ENCODE measurements at places on chromosomes 2 and 18.

DNA sequence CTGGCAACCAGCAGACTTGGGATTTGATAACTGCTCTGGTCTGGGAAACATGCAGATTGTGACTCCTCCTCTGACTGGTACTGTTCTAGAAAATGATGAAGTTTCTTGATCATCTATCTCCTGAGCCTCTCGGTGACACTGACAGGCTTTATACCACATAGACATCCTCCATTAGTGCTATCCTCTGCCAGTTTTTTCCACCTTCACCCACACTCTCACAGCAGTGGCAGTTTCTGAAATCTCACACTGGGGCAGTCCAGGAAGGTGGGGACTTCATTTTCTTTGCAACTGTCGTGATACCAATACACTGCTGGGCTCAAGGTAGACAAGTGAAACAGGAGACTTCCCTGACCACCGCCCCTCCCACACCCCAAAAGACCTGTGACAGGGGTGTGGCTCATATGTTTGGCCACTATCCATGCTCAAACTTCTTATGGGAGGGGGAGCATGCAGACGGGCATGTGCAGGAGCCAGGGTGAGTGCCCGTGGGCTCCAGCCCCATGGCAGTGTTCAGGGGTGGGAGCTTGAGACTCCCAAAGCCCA, 66.3 kb upstream of the RMDN2 start:
- no peak for DNase-seq

DNA sequence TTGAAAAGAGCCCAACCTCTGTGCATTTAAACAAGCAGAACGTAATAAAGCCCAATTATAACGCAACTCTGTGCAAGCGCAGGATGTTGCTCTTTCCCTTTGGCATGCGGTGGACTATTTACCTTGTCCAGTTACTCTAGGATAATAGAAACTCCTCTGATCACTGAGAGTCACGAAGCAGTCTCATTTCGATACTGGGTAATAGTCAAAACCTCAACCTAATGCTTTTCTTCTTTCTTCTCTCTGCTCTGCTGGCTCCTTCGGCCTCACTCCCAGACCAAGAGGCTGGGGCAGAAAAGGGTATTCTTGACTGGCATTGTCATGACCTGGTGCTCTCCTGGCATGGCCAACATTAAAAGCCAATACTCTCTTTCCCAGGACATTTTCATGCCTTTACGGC, 89.7 kb upstream of the GCFC2 start:
- DNase-seq = no peak

DNA sequence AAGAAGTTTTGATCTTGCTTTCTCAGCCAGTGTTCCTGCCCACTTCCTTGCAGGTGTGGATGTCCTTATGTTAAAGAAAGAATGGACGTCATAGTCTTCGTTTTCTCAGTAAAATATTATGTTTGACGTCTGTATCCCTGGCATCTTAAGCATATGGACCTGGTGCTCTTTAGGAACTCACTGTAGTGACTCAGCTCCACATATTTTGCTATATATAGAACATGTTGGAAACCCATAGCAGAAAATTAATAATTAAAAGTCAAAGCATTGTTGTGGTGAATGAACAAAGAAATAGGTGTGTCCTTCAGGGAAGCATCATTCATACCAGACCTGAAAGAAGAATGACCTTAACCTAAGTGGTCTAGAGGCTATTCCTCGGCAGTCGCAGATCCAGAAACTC, 196.1 kb downstream of the MCFD2 start:
- DNase-seq = no peak

- peak; percentile 65 for DNase-seq
Observed at GRCh38 chr2:106537791-106538191, 50.6 kb downstream of the CD8B2 start.

GRCh38 chr18:77455004-77455403, 205.4 kb downstream of the GALR1 start:
- DNase-seq = no peak

GRCh38 chr18:37985126-37985525, 419.5 kb upstream of the CELF4 start:
- no peak for DNase-seq

GRCh38 chr2:74828543-74828942, 5.4 kb upstream of the HK2 start:
- DNase-seq = peak; percentile 51

GRCh38 chr2:83923531-83923930, 535.5 kb downstream of the SUCLG1 start:
- no peak for DNase-seq

GRCh38 chr2:44186810-44187209, 18.1 kb downstream of the PPM1B start:
- DNase-seq = peak; percentile 39

- DNase-seq = peak; percentile 85
Observed at GRCh38 chr18:74234326-74235171, 57.2 kb downstream of the CYB5A start.

GRCh38 chr18:9787036-9787435, 78.9 kb downstream of the RAB31 start:
- DNase-seq = no peak

DNA sequence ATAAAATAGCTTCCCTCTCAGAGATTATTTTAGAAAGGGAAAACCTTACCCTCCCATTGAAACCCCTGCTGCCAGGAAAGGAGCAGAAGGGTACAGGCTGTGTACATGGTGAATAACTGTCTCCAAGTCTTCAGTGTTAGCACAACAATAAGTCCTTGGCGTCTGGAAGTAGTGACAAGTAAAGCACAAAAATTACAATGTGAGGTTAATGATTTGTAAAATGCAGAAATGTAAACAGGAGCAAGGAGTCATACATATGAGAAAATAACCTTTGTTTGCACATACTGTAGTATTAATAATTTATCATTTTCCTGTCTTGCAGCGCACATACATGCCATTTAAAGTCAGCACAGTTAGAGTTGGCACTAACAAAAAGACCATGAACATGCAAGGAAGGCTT, 40.5 kb downstream of the ABHD3 start:
- no peak for DNase-seq

DNA sequence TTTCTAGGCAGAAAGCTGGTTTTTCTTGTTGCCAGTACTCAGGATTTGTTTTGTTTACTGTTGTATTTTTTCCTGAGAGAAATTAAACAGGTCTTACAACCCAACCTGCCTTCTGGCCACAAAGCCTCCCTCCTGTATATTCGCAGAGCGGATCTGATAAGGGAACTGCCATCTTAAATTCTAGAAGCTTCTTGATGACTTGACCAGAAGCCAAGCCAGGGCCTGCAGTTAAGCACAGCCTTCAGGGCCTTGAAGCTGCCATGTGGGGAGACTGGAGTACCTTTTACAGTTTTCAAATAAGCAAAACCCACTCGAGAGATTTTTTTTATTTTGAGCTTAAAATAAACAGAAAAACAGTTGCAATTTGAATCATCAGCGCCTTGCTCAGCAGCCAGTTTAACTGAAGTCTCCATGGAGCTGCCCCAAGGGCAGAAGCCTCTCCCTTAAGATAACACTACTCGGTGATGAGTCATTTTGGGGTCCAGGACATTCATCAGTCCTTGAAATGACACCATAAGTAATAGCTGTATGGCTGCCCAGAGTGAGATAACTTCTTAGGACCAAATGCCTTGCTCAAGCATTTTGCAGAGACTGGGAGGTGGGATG, 51.5 kb upstream of the PHLPP1 start:
- DNase-seq = no peak

GRCh38 chr2:196804381-196804780, 4.8 kb downstream of the C2orf66 start:
- no peak for DNase-seq

GRCh38 chr2:6370753-6371551, 494.8 kb downstream of the CMPK2 start:
- DNase-seq = no peak

GRCh38 chr2:120503793-120504571, 158.0 kb downstream of the INHBB start:
- DNase-seq = peak; percentile 7

DNA sequence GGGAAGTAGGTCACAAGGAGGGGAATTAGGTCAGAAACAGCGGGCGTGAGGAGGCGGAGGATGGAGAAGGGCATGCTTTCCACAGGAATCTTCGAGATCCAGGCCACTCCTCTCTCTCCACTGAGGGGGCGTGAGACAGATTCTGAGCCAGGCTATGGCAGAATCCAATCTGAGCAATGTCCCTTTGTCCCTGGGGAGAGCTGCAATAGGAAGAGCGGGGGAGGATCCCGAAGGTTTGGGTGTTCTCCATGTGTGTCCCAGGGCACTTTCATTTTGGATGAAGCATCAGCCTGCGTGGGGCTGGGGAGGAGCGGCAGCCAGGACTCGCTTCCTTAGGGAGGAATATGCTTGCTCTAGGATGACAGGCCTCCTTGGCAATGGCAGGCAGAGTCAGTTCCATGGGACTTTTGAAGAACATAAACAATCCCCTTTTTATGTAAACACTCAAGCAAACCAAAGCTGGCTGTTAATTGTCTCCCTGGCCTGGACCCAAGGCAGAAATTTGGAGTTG, 84.0 kb downstream of the LIPG start:
- no peak for DNase-seq

- no peak for DNase-seq
Observed at GRCh38 chr2:15732341-15733077, 140.8 kb downstream of the DDX1 start.

DNA sequence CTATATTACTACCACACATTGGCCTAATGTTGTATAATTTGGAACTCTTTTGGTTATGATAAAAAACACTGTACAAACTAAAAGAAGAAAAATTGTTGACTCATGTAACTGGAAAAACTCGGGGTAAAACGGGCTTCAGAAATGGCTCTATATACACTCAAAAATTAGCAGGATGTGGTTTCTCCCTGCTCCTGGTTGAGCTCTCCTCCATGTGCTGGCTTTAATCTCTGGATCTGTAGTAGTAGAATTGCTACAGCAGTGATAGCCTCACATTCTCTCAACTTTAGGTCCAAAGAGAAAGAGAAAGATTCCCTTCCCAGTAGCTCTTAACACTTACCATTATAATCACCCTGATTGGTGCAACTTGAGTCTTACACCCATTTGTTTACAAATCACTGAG, 274.9 kb upstream of the GALNT5 start:
- DNase-seq = no peak

DNA sequence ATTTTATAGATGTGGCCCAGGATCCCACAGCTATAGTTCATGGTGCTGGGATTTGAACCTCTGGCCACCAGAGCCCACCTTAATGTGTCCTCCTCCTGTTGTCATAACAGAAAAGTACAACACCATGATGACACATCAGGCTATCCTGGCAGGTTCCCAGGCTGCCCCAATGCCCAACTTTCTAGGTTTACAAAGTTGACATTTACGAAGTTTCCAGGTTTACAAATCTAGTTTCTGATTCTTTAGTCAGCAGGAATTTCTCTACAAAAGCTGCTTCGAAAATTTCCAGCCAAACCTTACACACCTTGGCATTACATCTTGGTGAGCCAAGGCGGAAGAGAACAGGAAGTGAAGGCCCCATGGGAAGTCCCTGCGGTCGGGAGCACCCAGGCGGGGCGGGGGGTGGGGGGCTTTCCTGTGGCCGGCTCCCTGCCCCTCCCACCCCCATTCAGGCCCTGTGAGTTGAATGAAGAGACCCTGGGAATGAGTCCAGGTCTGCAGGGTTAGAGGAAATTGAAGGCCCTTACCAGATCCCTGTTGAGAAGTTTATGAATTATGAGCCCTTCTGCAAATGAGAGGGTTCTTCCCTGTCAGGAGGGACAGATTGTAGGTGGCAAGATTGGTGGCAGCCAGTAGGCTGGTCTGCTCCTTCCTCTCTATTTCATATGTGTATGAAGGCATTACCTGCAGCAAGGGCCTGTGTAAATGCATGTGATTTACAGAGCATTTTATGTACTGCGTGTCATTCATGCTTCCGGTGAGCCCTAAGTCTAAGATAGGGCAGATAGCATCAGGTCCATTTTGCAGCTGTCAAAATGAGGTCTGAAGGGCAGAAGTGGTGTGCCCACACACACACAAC, 11.1 kb upstream of the IL1RN start:
- DNase-seq = no peak

DNA sequence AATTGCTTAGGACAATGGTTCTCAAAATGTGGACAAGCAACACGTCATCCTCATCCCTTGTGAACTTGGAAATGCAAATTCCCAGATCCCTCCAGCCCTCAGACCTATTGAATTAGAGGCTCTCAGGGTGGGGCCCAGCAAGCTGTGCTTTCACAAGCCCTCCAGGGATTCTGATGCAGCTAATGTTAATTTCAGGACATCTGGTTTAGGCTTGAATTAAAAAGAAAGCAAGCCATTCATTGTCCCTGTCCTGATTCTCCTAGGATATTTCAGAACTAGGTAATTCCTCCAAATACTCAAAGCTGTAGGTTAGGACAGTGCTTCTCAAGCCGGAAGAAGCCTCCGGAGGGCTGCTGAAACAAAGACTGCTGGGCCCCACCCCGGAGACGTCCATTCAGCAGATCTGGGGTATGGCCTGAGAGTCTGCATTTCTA, 26.0 kb upstream of the GLI2 start:
- DNase-seq = no peak

DNA sequence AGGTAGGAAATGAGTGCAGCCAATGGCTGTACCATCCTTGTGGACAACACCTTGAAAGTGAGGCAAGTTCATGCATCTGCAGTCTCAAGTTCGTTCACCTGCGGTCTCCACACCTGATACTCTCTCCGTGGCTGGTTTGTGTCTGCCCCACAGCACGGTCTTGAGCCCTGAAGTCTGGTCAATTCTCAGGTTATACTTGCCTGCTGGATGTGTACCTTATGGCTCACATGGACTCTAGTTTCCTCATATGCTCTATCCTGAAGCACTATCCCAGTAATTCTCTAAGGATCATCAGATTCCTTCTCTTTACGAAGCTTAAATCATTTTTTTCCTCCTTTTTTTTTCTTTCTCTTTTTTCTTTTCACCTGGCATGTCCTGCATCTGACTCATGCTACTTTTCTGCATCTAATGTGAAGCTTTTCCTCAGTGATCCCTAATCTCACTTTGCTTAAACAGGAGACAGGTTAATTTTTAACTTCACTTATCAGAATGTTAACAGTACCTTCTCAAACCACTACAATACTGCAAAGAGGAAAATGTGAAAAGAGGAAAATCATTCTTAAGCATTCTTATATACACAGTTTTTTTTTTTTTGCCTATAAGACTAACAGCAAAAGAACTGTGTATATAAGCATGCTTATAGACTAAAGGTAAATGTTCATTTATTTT, 511.2 kb downstream of the SOX11 start:
- no peak for DNase-seq

- DNase-seq = no peak
Observed at GRCh38 chr2:113156278-113157117, 17.3 kb upstream of the PSD4 start.

DNA sequence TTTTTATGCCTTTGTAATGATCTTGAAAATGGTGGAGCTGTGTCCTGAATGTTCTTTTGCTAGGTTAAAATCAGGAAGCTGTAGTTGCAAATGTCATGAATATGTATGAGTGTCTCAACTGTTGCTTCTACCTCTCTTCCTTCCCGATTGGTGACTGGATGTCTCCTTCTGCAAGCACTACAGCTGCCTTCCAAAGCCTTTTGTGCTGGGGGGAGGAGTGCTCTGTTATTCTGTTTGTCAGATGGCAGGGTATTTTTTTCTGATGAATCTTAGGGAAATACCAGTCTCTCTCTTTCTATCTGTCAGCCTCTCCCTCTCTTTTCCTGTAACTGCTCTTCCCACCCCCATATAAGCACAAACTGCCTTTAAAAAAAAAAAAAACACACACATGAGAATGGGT, 1396.3 kb upstream of the CELF4 start:
- DNase-seq = no peak

GRCh38 chr2:197446844-197447243, 6.5 kb upstream of the COQ10B start:
- DNase-seq = no peak

- no peak for DNase-seq
Observed at GRCh38 chr18:58400331-58400870, 228.5 kb downstream of the ALPK2 start.

GRCh38 chr18:45104049-45104395, 423.3 kb downstream of the SETBP1 start:
- DNase-seq = no peak

GRCh38 chr2:196018037-196018436, 50.6 kb downstream of the DNAH7 start:
- DNase-seq = no peak
